Cardiac fibroblast (primary cell): ENCODE measurements at places on chromosomes 13 and 19.

GRCh38 chr13:40581277-40581579 lies 85.2 kb downstream of the FOXO1 start:
- DNase-seq = no peak

DNA sequence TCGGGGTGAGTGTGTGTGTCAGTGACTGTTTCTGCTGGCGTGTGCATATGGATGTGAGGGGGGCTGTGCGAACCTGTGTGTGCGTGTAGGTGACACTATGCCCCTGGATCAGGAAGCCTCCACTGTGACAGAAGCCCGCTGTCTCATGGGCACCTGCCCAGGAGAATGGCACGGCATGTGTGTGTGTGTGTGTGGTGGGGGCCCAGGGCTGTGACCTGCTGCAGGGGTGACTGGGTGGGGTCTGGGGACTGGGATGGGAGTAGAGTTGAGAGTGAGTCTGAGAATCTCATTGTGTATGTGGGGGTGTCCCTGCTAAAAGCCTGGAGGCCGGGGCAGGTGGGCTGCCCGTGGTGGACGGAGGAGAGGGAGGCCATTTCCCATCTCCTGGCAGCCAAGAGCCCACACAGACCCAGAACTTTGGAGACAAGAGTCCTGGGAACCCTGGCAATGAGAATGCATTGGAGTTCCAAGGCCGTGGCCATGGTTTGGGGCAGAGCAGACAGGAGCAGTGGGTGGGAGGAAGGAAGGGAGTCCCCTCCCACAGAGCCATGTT lies 6.4 kb upstream of the TPM4 start:
- no peak for DNase-seq

- no peak for DNase-seq
Measured at GRCh38 chr19:29342721-29343120, 129.8 kb upstream of the UQCRFS1 start.

GRCh38 chr13:112767506-112768471 lies 78.0 kb downstream of the ATP11A start:
- no peak for DNase-seq

DNA sequence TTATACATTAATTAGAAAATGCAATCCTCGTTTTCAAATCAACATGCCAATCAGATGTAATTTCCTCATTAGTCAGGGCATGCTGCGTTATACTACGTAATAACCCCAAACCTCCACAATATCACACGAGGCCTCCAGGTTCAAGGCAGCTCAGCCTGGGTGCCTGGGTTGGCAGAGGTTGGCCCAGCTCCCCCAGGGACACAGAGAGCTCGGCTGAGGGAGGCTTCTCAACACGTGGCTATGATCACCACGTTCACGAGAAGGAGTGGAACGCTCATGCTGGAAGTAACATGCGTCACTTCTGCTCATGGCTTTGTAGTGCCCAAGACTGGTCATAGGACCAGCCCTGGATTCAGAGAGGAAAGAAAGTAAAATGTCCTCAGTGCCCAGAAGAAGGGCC lies 144.9 kb upstream of the SOX1 start:
- DNase-seq = no peak

- DNase-seq = no peak
Measured at GRCh38 chr13:61700181-61700580, 284.5 kb upstream of the PCDH20 start.

DNA sequence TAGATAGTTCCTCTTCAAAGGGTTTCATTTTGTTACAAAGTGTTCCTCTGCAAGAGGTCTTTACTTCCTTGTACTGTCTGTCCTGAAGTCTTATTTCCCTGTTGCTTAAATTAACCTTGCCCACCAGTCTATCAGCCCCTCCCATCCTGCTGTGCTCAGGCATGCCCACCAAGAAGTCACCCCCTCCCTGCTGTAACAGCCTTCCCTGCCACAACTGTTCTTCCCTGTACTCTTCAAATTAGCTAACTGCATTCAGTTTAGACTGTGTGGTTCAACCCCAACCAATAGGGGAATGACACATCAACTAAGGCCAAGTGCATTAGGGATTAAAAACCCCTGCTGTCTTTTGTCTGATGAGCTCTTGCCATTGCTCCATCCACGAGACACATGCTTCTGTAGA lies 34.4 kb upstream of the ZNF562 start:
- DNase-seq = no peak
